Gastrocnemius medialis (tissue), 4 donors: ENCODE measurements at places on chromosomes 6 and 20. TPM values are rescaled to one million over a fixed set of nuclear protein-coding genes. Genes with fewer than 3 reads are reported as not detected.

DNA sequence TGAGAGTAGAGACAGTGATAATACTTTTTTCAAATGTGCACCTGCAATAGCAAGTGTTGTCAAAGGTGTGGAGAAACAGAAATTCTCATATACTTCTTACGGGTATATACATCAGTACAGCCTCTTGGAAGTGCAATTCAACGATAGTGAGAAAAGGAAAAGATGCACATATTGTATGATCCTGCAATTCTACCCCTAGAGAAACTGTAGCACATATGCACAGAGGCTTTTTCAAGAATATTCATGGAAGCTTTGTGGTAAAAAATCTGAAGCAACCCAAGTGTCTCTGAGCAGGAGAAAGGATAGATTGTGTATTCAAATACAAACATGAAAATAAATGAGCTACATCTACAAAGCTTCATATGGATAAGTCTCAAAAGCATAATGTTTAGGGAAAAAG lies 94.7 kb upstream of the PREP start:
- no peaks in the 10 kb centered on the region for H3K27me3 ChIP-seq
- H3K27ac ChIP-seq, result no peak overlapping the region
- no peaks in the 10 kb centered on the region for H3K36me3 ChIP-seq
- peaks cover 17% of the 10 kb centered on the region for H3K4me1 ChIP-seq
- DNase-seq, result no peak

DNA sequence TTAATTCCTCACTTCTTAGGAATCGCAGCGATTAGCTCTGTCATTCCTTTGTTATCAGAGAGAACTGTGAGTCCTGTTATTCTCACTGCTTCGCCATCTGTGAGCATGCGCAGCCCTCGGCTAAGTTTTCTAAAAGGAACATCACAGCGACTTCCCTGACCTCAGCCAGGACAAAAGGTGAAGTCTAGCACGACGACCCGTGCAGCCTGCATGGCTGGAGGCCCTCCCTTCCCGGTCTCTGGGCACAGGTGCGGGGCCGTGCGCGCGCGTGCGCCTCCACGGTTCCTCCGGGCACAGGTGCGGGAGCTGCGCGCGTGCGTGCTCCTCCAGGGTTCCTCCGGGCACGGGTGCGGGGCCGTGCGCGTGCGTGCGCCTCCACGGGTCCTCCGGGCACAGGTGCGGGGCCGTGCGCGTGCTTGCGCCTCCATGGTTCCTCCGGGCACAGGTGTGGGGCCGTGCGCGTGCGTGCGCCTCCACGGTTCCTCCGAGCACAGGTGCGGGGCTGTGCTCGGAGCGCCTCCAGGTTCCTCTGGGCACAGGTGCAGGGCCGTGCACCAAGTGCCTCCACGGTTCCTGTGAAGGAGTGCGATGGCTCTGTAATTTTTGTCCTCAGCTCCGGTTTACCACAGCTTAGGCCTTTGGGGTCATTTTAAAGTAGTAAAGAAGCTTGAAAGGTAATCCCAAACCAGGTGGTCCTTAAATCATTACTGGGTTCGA lies 212.3 kb downstream of the ERMARD start:
- DNase-seq, result no peak
- H3K27ac ChIP-seq, result no peak overlapping the region
- H3K36me3 ChIP-seq, result no peaks in the 10 kb centered on the region
- H3K27me3 ChIP-seq, result peaks cover 4% of the 10 kb centered on the region
- H3K4me1 ChIP-seq, result no peaks in the 10 kb centered on the region

GRCh38 chr6:80282913-80283554 lies 176.6 kb downstream of the BCKDHB start:
- no peaks in the 10 kb centered on the region for H3K4me1 ChIP-seq
- no peaks in the 10 kb centered on the region for H3K27me3 ChIP-seq
- H3K4me3 ChIP-seq, result no peak overlapping the region
- no peak overlapping the region for H3K27ac ChIP-seq
- H3K36me3 ChIP-seq, result no peaks in the 10 kb centered on the region

DNA sequence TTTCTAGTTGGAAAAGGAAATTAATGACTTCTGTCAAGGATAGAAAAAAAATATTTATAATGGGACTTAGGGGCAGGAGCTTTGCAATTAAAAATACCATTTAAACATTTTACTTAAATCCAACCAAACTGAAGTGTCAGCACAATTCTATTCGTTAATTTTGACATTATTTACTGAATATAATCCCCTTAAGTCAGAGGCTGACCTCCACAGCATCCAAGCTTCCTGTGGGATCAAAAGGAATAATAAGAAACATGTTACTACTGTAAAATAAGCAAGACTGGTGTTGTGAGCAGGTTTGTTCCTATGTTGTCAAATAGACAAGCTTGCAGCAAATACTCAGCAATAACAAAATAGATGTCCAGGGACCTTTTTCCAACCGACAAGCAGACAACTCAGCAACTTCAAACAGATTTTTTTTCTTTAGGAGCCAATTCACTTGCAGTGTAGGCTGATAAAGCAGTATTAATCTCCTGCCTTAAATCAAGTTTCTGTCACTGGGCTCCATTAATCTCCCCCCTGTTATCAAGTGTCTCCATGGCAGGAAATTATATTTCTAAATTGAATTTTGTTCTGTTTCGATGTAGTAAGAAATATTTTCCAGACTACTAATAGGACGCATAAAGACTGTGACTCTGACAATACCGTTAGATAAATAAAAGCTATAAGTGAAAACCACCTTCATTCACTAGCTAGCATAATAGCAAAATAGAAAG lies 157.4 kb downstream of the HACE1 start:
- no peak overlapping the region for H3K27ac ChIP-seq
- no peak for DNase-seq
- no peak overlapping the region for H3K4me3 ChIP-seq
- no peaks in the 10 kb centered on the region for H3K36me3 ChIP-seq
- H3K27me3 ChIP-seq, result no peaks in the 10 kb centered on the region

Gene DEFB132
- total RNA-seq, result not detected

Gene CDS2
- 13.8 TPM for total RNA-seq

DNA sequence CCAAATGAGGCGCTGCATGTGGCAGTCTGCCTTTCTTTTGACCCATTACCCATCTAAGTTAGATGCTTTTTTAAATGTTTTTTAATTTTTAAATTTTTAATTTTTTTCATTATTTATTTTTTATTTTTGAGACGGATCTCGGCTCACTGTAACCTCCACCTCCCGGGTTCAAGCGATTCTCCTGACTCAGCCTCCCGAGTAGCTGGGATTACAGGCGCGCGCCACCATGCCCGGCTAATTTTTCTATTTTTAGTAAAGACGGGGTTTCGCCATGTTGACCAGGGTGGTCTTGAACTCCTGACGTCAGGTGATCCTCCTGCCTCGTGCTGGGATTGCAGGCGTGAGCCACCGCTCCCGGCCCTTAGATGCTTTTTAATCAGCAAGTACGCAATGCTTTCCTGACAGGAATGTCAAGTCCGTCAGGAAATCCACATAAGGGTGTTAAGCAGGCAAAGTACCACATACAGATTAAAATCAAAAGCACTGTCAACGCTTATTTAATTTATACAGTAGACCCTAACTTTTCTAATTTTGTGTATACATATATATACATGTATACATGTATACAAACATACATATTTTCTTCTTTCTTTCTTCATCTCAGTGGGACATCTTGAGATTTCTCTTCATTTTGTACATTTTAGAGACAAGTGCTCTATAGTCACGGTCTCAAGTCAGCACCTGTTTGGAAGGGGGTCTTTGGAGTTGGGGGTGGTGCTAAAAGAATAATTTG lies 995 bp upstream of the GSTA4 start:
- H3K36me3 ChIP-seq, result no peaks in the 10 kb centered on the region
- H3K27me3 ChIP-seq, result no peaks in the 10 kb centered on the region
- H3K4me1 ChIP-seq, result peaks cover 10% of the 10 kb centered on the region
- peak overlapping the region; percentile 87 for H3K4me3 ChIP-seq

GRCh38 chr6:113925378-113925777 lies 45.6 kb downstream of the HDAC2 start:
- no peak for DNase-seq
- no peak overlapping the region for H3K4me3 ChIP-seq
- H3K4me1 ChIP-seq, result no peaks in the 10 kb centered on the region
- no peaks in the 10 kb centered on the region for H3K36me3 ChIP-seq
- H3K27ac ChIP-seq, result no peak overlapping the region

Gene SLC22A3
- total RNA-seq, result 75.4 TPM

GRCh38 chr6:138925806-138926205 lies 62.2 kb downstream of the REPS1 start:
- H3K27me3 ChIP-seq, result no peaks in the 10 kb centered on the region
- no peak overlapping the region for H3K27ac ChIP-seq
- peaks cover 30% of the 10 kb centered on the region for H3K36me3 ChIP-seq
- H3K4me3 ChIP-seq, result no peak overlapping the region

Gene LRRC73
- total RNA-seq, result not detected
